ENCODE measurements at places on chromosomes 6 and 20.

DNA sequence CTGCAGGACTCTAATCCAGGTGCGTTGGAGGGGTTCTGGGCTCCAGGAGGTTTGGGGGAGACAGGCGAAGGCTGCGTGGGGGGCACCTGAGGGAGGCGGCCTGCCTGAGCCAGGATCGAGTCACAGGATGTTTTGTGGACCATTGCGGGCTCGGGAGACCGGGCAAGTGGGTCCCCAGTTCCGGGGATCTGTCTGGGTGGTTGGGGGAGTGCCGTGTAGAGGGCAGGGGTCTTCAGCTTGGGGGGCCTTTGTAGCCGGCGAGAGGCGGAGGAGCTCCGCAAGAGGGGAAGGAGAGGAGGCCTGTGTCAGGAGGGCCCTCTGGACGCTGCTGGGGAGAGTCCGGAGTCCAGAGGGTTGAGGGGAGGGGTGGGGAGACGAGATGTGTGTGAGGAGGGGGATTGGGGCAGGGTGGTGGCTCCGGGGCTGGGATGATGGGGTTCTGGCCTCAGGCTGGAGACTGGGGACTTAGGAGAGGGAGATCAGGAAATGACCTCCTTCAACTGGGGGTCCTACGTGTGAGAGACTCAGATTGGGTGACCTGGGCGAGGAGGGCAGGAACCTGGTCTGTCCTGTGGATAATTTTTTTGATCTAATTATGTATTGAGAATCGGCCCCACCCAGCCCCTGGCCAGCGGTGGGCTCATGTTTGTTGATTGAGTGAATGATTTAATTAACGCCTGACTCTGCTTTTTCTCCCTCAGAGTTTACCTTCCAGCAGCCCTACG is 505 bp downstream of the SNAI1 start:
- no peak for DNase-seq

- DNase-seq, result no peak
These were observed 192.5 kb upstream of the ZFP64 start for GRCh38 chr20:52383995-52384621.

- DNase-seq, result no peak
These were observed 365.4 kb downstream of the HTR1B start for GRCh38 chr6:77097940-77098339.

- no peak for DNase-seq
These were observed 5.2 kb upstream of the MMS22L start for GRCh38 chr6:97288188-97288587.

DNA sequence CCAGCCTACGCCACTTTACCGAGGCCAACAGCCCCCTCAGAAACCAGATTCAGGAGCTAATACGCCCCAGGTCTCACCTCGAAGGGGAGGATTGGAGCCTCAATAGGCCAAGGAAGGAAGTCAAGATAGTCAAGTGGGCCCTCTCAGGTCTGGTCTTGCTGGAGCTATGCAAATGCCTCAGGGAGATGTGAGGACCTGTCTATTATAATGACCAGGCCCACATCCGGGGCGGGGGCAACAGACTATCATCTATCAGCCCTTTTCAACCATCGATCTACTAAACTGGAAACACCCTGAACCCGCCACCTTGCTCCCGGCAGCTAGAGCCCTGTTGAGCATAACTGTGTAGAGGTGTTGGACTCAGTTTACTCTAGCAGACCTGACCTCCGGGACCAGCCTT is 12.7 kb upstream of the GSTA3 start:
- no peak for DNase-seq

- DNase-seq, result no peak
These were observed 525 bp downstream of the MACROD2 start for GRCh38 chr20:13995841-13996240.

GRCh38 chr6:117550078-117550600 is 52.2 kb downstream of the GOPC start:
- DNase-seq, result no peak

DNA sequence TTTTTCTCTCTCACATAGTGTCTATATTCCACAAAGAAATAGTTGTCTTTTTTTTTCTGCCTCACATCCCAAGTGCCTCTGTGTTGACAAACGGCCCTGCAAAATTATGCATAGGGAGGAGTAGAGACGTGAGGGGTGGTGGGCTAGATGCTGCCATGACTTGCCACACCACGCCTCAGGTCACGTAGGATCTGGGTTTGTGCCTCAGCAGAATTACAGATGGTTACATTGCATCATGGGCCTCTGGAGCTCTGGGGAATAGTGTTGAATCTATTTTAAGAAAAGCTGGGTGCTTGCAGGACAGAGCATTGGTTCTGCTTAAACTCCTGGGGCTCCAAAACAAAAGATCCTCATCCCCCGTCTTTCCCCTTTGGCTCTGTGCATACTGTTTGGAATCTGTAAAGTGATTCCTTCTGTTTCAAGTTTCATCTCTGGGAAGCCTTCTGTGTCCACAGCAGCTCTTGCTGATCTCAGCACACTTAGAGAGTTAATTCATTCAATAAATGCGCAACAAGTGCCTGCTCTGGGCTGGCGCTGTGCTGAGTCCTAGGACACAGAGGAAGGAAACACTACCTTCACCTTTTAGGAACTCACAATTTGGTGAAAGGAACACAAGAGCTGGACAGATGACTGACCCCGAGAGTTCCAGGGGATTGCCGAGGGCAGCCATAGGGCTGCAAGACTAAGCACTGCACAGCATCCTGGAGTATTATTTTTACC is 2.4 kb downstream of the FANCE start:
- DNase-seq, result no peak

DNA sequence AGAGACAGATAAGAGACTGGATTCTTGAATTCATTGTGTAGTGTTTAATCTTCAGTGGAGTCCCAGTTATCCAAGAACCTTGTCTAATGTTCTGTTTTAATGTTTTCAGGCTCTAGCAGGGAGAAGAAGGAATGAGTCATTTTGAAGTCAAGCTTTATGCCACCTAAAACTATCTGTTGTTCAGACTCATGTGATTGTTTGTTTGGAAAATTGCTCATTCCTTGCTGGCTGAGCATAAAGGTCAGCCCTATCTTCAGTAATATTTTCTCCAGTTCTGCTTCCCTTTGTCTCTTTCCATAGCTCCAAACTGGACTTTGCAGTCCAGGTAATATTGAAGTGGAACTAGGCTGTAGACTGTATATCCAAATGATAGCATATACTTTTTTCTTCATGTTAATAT is 34.2 kb downstream of the CLVS2 start:
- no peak for DNase-seq

DNA sequence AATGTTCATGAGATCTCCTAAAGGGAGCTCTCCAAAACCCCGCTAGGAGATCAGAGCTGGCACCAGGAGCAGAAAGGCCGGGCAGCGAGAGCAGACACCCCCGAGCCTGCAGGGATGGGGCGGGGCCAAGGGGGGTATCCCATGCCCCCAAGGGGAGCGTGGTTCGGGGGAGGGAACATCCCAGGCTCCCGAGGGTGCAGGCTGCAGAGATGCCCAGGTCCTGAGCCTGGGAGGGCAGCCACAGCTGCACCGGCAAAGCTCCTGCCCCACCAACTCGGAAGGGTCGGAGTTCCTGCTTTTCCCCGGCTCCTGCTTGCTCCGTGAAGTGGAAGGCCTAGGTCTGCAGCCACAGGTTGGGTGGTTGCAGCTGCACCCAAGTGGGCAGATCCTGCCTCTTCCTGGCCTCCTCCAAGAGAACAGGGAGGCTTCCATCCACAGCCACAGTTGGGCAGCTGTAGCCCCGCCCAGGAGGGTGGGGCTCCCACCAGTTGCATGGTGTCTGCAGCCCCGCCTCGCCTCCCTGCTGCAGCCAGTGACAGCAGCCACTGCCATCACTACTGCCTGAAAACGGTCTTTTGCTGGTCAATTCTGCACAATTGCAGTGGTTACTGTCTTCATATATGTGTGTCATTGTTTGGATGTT is 13.4 kb upstream of the GMNN start:
- no peak for DNase-seq

DNA sequence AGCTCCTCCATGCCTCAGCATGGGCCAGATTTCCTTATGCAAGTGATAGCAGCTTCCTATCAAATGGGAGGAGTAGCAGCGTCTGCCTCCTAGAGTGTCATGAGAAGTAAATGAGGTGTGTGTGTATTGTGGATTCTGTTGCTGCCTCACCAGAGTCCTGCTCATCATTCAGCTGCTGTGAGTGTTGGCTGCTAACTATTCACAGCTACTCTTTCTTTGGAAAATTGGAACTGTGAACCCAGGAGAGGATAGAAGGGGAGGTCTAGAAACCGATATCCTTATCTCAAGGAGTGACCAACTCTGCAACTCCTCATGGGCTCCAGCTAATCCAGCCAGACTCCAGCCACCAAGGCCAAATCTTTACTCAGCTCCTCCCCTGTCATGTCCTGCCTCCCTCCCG is 63.3 kb downstream of the TOX2 start:
- DNase-seq, result no peak

DNA sequence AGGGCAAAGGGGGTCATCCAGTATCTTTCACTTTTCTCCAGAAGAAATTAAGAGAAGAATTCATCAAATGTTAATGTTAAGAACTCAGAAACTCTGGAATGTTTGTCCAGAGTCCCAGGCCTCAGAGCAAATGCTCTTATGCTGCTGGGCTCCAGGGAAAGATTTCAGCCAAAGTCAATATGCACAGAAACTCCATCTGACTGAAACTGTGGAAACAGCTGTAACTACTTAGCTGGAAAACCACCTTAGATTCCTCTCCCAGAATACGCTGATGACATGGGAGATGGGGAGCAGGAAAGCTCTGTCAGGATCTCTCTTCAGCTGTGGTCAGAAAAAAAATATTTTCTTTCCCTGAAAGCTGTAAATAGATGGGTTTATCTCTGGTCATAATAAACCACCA is 559.6 kb downstream of the RFPL4B start:
- no peak for DNase-seq

GRCh38 chr20:49256261-49256660 is 21.6 kb downstream of the ZNFX1 start:
- no peak for DNase-seq

- DNase-seq, result no peak
These were observed 283.9 kb downstream of the TBC1D7 start for GRCh38 chr6:13044390-13044789.

GRCh38 chr6:41871691-41872090 is 23.5 kb downstream of the USP49 start:
- DNase-seq, result no peak

DNA sequence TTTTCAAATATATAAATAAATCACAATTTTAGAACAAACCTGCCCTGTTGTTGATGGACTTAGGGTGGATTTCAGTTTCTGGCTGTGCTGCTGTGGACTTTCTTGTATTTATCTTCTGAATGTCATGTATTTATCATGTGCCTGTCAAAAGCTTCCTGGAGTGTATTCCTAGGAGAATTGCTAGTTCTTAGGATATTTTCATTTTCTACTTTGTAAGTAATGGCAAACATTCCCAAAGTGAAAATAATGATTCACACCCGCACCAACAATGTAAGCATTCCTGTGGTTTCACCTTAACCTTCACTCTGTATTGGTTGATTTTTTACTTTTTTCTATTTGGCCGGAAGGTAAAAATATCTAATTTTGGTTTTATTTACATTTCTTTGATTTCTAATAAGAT is 387.8 kb downstream of the SMOC2 start:
- no peak for DNase-seq

All from cortex of kidney (tissue), 1 donor.